IMR-90 (cell line): ENCODE measurements at places on chromosomes 6 and 20. TPM values are rescaled to one million over a fixed set of nuclear protein-coding genes. Genes with fewer than 3 reads are reported as not detected.

DNA sequence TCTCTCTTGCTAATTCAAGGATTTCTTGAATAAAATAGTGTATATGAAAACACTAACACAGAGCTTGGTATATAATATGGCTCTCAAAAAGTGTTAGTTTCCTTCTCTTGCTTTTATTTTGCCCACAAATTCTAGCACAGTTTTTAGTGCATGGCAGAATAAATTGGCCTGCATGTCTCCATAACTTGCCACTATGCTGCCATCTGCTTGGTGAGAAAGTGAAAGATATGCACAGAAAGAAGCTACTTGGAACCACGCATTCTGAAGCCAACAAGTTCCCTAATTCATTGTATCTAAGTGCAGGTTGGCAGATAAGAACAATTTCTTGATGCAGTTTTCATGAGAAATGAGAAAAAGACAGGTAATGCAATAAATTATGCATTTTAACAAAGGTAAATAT is 101.2 kb downstream of the EPHA7 start:
- H3K4me3 ChIP-seq = no peak overlapping the region
- H3K27ac ChIP-seq = no peak overlapping the region
- H3K4me1 ChIP-seq = no peaks in the 10 kb centered on the region
- DNase-seq = no peak

DNA sequence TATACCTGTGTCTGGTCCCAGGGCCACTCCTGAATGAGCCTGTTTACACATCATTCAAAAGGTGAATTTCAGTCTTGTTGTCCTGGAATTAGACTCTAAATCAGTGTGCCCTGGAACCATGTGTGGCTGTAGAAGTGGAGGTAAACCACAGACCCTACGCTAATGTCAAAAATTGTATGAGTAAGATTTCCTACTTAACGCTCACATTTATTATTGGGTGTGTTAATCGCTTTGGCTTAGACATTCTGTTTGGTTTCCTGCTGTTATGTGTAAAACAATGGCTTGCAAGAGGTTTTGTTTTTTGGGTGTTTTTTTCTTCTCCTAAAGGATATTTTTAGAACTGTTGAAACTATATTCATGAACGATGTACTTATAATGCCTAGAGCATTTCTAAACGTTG is 19.3 kb downstream of the PLCB1 start:
- DNase-seq = no peak
- H3K4me1 ChIP-seq = peaks cover 9% of the 10 kb centered on the region
- no peaks in the 10 kb centered on the region for H3K27me3 ChIP-seq

GRCh38 chr20:38673261-38673660 is 51.0 kb upstream of the SLC32A1 start:
- H3K4me1 ChIP-seq = no peaks in the 10 kb centered on the region
- no peaks in the 10 kb centered on the region for H3K36me3 ChIP-seq
- peaks cover 8% of the 10 kb centered on the region; the same call in 1 of the 2 replicates for H3K27me3 ChIP-seq

- no peaks in the 10 kb centered on the region for H3K27me3 ChIP-seq
- no peaks in the 10 kb centered on the region for H3K36me3 ChIP-seq
- no peak for DNase-seq
- H3K27ac ChIP-seq = no peak overlapping the region
- no peak overlapping the region for H3K4me3 ChIP-seq
Observed at GRCh38 chr20:53848304-53848703, 222.1 kb downstream of the BCAS1 start.

EDN3 gene
- total RNA-seq = not detected in 2 replicates

PREX1 gene
- 0.56 and 0.72 TPM in 2 replicates for total RNA-seq

DNA sequence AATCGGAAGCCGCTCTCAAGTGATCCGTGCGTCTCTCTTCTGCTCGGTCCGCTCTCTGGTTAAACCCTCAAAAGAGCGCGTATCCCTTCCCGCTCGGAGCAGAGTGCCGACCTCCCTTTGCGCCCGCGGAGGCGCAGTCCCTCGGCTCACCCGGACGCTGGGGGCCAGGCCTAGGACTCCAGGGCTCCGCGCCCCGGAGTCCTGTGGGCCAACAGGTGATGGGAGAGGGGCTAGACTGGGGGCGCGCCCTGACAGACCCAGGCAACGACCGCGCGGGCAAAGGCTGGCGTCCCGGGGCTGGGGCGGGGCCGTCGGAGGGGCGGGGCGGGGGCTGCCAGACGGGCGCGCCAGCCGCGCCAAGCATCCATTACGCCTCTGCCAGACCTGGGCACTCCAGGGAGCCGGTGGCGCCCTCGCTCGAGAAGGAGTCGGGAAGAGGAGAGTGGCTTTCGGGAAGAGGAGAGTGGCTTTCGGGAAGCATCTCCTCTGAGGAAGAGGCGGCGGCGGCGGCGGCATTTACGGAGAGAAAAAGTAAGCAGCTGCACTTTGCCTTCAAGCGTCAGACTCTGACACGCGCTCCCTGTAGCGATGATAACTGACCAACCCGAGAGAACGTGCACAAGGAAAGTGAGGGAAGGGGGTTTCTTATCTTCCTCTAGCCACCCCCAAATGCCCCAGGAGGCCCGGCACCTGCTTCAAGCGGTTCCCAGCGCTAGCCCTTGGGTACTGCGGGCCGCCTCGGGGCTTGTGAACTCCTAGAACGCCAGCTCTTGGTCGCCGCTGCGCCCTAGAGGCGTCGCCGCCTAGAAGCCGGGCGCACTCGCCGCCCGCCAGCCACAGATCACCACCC is 2.6 kb downstream of the EPHA7 start:
- H3K27me3 ChIP-seq = peaks cover 29% of the 10 kb centered on the region
- H3K4me1 ChIP-seq = no peaks in the 10 kb centered on the region; the same call in 1 of the 2 replicates
- H3K4me3 ChIP-seq = no peak overlapping the region
- H3K36me3 ChIP-seq = no peaks in the 10 kb centered on the region

DAAM2 gene
- 12.9 and 13.1 TPM in 2 replicates for total RNA-seq
